ENCODE measurements at places on chromosomes 7 and 10. TPM values are rescaled to one million over a fixed set of nuclear protein-coding genes. Genes with fewer than 3 reads are reported as not detected.

DNA sequence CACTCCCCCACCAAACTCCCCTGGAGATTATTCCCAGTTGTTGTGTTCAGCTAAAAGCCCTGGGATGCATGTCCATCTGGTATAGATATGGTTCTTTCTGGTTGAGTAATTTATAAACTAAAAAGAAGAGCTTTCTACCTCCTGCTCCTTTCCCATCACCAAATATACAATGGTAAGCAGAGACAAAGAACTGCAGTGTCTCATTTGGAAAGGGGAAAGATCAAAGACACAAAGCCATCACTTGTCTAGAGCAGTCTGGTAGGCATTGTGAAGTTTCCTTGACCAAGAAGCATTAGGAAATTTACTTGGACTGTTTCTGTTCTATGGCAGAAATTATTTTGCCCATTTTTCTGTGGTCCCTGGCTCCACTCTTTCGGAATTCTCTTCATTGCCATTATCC lies 24.9 kb upstream of the PANK1 start:
- DNase-seq = no peak

- DNase-seq = peak; percentile 92
These were observed at the start of gene IFRD1 for GRCh38 chr7:112449902-112450806. IFRD1 (plus strand) TSS chr7:112450460; CDS start chr7:112450689, 229 bp downstream.

- no peak for DNase-seq
These were observed 1.5 kb downstream of the FAM13C start for GRCh38 chr10:59360605-59361405.

- DNase-seq = peak; percentile 15
These were observed 1.0 kb upstream of the LRRN3 start for GRCh38 chr7:111089822-111090426.

DNA sequence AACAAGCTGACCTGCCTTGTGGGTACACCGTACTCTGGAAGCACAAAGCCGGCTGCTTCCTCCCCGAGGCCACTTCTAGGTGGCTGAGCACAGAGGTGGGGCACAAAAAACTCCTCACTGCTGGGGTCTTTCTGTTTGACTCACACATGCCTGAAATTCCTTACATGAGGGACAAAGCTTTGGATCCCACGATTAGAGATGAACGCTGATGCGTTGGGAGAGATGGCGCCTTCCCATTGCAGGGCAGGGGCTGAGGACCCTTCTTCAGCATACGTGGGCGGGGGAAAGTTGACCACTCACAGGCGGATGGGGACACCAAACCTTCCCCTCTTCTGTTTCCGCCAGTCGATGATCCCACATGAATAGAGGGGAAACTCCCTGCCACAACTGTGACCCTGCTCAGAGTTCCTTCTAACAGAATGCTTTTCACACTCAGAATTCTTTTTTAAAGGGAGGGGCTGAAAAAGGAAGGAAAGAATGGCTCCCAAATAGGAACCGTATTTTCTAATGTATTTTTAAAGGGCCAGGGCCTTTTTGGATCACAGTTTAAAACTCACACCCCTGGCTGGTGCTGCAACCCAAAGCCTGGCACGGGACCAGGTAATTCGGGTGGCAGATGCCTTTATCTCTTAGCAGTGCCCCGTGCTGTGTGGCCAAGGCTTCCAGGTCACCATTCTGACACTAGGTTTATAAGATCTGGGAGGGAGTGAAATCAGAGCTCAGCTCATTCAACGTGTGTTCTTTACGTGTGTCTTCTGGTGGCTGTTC lies 134.0 kb downstream of the PRKAG2 start:
- no peak for DNase-seq

DNA sequence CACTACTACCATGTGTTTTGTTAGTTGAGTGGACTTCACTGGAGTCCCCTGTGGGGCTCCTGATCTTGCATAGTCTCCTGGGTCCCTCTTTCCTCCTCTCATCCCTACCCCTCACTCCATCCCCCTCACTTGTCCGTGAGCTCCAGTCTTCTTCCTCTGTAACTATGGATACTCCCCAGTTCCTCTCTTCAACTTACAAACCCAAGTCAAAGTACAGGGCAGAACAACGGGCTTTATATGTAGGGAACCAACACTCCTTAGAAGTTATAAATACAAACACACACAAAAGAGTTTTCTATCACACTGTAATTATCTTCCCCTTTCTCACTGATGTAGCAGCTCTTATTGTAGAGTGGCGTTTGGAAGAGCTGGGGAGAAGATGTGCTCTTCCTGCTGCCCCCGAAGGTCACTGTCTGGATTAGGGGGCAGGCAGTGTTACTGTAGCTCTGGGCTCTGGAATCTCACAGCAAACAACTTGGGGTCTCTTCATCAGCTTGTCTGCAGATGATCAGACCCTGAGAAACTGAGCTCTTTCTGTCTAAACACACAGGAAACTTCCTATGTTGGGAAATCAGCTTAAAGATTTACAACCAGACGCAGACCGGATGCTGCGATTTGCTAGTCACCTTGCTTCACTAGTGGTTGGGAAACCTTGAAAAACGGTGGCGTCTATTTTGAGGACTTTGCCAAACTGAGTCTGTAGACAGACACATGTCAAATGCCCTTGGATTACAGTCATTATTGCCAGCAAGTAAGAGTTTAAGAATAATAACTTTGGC lies 13.6 kb downstream of the SNX10 start:
- DNase-seq = no peak

- DNase-seq = no peak
These were observed 143.7 kb downstream of the PTPN20 start for GRCh38 chr10:47054974-47055373.

GRCh38 chr10:14552015-14552414 lies 221.3 kb upstream of the FRMD4A start:
- DNase-seq = no peak

GRCh38 chr7:468681-469562 lies 50.7 kb downstream of the PDGFA start:
- no peak for DNase-seq

DNA sequence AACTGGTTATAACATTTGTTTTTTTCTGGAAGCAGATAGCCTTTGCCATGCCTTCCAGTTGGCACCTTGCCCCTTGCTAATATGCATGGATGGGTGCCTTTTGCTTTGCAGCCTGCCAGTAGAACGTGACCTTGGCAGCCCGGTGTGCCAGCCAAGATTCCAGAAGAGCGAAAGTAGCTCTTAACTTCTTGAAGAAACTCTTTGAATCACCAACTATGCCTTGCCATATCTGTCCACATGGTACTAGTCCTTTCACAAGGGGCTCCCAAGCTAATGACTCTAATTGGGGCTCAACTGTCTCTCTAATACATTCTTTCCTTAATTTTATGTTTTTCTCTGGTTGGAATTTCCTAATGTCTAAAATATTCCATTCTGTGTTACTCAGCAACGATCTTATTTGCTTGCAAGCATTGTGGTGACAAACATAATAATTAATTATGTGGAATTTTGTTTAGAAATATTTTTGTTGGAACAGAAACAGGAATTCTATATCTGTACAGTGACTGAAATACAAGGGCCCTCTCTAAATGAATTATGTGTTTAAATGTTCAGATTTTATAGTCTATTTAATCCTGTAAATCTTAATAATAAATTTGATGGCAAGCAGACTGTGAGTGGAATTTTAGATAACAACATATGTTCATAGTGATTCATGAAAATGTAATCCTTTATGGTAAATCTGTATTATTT lies 45.8 kb downstream of the HDAC9 start:
- DNase-seq = no peak

DNA sequence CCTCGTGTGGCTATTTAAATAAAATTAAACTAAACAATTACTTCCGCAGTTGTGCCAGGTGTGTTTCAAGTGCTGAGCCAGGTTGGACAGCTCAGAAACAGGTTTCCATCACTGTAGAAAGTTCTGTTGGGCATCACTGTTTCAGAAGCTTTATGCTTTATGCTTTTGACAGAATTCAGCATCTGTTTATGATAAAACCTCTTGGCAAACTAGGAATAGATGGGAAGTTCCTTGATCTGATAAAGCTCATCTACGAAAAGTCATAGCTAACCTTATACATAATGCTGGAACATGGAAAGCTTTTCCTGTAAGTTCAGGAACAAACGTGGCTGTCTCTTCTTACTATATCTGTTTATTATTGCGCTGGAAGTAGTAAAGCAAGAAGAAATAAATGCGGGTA lies 143.4 kb downstream of the DOCK1 start:
- DNase-seq = no peak

DNA sequence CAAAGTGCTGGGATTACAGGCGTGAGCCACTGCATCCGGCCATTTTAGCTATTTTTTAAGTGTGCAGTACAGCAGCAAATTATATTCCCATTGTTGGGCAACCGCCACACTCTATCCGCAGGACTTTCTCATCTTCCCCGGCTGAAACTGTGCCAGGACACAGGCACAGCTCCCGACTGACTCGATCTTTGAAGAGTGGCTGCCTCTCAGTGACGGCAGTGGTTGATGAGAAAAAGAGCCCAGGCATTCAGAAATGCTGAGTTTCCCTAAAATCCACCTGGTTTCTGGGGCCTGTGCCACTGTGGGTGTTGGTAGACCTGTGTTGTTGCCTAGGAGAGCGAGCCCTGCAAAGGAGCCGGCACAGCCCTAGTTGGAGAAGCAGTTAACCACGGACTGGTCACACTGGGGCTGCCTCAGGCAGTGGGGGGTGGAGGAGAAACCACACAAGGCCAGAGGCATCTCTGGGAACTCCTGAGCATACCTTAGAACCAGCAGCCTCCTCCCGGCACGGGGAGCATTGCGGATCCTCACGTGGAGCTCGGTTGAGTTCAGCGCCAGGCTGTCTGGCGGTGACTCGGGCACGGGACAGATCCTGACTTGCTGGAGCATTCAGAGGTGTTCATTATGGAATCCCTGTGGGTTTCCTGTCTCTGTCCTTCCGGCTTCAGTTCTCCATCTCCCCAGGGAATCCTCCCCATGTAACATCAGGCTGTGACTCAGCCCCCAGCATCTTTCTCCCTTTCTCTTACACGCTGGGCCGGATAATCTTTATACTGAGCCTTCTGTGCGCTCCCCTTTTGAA lies 16.2 kb downstream of the PFKFB3 start:
- peak; percentile 100 for DNase-seq

- DNase-seq = no peak
These were observed 165.5 kb downstream of the CPED1 start for GRCh38 chr7:121153995-121154394.

The MSRB2 gene
- total RNA-seq = 13.6 TPM

The OGDHL gene
- 0.28 TPM for total RNA-seq

The SEPTIN14 gene
- total RNA-seq = not detected

The HOXA3 gene
- 1.2 TPM for total RNA-seq

The RET gene
- total RNA-seq = 1.2 TPM

The PTF1A gene
- not detected for total RNA-seq

The NOC3L gene
- total RNA-seq = 33.0 TPM

The MBL2 gene
- total RNA-seq = not detected

The SERPINE1 gene
- 427 TPM for total RNA-seq

The MBLAC1 gene
- total RNA-seq = 1.3 TPM

The ASB10 gene
- not detected for total RNA-seq

The CALCR gene
- total RNA-seq = not detected

The PDE1C gene
- 31.5 TPM for total RNA-seq

The XRCC2 gene
- total RNA-seq = 9.3 TPM
